Kidney capillary endothelial cell (primary cell): ENCODE measurements at places on chromosomes 5 and 9.
A peak's percentile ranks its signal among the peaks of the same experiment; 100 is the strongest.

GRCh38 chr5:146698651-146699050 lies 179.9 kb downstream of the PPP2R2B start:
- no peak for DNase-seq

- DNase-seq = no peak
These were observed 57.2 kb downstream of the CDC42SE2 start for GRCh38 chr5:131321066-131321465.

DNA sequence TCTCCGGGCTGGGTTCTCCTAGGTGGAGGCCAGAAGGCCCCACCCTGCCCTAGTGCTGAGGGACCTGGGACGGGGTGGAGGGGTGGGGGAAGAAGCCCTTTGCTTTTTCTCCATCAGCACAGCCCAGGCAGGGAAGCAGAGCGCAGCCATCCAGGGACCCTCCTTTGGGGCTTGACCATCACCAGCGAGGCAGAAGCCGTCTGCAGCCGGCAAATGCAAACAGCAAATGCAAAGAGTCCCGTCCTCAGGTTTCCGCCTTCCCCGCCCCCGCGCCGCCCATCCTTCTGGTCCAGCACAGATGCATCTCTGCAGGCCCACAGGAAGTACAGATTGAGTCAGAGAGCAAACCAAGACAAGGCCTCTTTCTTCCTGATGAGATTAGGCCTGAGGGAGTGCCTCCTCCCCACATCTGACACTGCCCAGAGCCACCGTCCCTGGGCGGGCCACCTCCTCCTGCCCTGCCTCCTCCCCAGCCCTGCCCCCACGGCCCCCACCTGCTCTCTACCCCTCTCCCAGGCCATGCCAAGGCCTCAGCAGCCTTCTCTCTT lies 23.4 kb downstream of the CORO2A start:
- peak; percentile 40 for DNase-seq

DNA sequence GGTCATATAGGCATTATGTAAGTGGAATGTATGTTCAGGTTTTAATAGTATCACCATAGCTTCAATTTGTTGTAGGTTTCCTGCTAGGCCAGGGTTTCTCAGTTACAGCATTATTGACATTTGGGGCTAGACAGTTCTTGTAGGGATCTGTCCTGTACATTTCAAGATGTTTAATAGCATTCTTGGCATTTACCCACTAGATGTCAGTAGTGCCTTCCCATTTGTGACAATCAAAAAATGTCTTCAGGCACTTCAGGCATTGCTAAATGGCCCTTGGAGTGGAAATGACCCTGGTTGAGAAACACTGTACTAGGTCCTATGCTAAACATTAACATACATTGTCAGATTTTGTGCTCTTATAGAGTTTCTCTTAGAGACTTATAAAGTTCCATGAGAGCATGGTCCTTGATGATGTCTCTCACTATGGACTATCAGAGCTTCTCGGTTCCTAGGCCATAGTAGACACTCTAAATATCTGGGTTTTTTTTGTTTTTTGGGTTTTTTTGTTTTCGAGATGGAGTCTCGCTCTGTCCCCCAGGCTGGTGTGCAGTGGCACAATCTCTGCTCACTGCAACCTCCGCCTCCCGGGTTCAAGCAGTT lies 1.4 kb downstream of the KIF20A start:
- DNase-seq = peak; percentile 74

- no peak for DNase-seq
These were observed 284.9 kb upstream of the WWC1 start for GRCh38 chr5:168006456-168007130.

DNA sequence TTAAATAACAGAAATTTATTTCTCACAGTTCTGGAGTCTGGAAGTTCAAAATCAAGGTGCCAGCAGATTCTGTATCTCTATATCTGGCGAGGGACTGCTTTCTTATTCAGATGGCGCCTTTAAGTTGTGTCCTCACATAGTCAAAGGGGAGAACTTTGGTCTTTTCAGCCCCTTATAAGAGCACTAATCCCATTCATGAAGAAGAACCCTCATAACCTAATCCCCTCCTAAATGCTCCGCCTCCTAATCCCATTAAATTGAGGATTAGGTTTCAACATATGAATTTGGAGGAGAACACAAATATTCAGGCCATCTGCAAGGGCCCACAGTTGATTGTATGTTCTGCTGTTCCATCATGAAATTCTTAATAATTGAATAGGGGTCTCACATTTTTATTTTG lies 10.8 kb upstream of the CCDC152 start:
- no peak for DNase-seq

DNA sequence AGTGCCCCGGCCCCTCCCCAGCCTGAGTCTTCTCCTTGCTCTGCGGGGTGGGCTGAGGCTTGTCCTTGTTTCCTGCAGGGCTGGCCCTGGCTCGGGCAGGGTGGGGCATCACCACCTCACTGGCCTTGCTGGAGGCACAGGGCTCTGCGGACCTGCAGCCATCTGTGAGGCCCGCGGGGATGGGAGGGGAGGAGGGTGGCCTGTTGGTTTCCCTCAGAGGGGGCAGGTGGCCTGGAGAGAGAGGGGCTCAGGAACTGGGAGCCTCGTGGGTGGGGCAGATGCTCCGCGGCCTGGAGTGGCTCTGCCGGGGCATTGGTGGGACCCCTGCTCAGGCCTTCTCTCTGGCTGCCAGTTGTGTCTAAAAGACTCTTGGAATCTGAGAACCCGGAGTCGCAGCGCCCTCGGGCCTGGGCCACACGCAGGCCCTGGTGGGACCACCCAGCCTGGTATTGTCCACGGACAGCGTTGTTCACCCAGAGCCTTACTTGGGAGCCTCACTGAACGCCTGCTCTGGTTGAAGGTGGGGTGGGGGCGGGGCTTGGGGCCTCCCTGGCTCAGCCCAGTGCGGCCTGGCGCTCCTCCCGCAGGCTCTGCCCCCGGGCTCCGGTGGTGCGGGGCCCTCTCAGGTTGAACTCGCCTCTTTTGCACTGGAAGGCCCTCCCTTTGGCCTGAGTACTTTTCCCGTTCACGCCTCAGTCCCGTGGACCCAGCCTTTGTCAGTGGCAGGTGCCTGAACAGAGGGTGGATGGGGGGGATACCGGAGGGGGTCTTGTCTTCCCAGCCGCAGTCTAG lies 111.3 kb downstream of the RXRA start:
- DNase-seq = no peak

DNA sequence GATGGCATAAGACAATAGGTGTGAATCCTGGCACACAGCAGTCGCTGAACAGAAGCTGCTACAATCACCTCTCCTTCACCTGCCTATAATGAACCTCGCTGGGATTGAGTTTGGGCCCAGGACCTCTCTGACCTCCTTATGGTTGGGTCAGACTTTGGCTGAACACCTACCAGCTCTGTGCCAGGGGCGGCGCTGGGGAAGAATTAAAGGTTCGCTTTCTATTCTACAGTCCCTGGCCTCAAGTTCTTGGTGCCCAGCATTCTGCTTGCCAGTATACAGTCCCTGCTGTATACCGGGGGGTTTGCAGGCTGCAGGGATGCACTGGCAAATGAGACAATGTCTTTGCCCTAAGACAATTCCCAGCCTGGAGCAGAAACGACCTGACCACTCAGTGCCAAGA lies 895 bp upstream of the STRBP start:
- DNase-seq = no peak

- peak; percentile 93 for DNase-seq
These were observed at the start of gene RAB3C for GRCh38 chr5:58582803-58583491. RAB3C (plus strand) TSS chr5:58583075; CDS start chr5:58583209, 134 bp downstream.

- no peak for DNase-seq
These were observed 20.5 kb downstream of the CSF1R start for GRCh38 chr5:150065886-150066285.

DNA sequence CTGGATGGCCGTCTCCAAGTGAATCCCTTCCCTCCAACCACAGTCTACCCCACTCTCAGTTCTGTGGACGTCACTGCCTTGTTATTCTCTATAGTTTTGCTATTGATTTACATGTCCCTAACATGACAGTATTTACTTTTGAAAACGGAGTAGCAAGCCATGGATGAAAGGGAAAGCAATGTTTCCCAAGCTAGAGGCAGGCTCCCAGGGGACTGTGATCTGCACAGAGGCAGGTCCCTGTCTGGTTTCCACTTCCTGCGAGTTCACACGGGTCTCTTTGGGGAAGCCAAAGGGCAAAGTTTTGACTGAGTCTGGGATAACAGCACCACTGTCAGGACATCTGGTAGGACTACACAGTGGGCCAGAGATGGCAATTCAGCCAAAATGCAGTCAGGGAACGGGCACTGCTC lies 12.7 kb downstream of the C9orf153 start:
- DNase-seq = no peak

GRCh38 chr5:14223372-14223771 lies 80.2 kb downstream of the TRIO start:
- peak; percentile 74 for DNase-seq

DNA sequence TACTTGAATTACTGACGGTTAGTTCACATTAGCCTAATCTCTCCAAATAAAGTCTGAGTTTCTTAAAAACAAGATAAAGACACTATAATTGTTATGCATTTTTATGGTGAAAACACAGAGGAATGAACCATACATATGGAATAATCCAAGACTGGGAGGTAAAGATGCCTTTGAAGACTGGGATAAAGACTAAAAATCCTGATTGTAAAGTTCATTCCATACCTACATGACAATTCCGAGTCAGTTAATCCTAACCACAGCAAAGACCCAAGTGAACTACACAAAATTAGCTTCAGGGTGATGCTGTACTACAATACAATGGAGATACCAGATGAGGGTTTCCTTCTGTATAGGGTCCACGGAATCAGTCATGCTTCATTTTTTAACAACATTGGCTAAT lies 6.3 kb downstream of the AP3B1 start:
- DNase-seq = no peak

GRCh38 chr9:8652255-8652654 lies 852.7 kb upstream of the DMAC1 start:
- no peak for DNase-seq

DNA sequence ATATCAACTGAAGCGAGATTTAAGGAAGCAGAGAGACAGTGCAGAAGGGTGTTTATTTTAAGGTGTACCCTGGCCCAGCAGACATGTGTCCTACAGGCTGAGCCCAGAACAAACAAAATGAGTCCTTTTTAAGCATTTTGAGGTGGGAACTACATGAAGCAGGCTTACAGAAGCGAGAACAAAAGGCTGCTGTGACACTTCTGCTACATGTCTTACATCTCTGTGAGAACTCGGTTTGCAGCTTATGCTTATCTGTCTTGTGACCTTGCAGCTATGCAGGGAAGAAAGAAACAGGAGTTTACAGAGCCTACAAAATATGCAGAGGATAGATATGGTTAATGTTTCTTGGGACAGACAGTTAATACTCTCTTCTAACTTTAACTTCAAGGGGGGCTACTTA lies 295.9 kb downstream of the CEMIP2 start:
- no peak for DNase-seq
